Activated naive CD4-positive, alpha-beta T cell (primary cell): ENCODE measurements at places on chromosomes 2 and 18.

DNA sequence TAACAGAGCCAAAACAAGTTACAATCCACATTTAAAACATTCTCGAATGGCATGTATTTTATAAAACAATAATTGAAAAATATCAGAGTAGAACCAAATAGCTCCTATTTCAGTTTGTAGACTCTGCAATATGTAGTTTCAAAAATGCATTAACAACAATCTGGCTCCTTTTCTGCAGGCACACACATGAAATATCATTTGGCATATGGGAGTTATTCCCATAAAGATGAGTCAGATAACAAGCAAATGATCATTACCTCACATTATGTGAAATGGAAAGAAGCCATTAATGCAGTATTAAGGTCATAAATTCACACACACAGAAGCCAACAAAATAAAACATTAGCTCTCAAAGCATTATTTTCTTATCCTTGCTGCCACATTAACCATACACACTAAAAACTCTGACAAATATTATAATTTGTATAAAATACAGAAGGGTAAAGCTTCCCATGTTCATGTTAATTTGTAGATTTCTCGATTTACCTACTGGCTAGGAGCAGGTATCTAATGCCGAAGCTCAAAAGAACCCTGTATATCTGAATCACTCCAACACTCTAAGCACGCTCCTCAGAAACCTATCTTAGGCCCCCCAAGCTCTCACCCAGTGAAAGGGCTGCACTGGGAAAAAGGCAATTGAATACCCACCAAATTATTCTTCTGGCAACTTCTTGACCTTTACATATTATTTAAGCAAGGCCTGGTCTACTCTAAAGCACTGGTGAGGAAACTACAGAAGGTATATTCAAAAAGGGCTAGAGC is 13.8 kb downstream of the NBAS start:
- DNase-seq = no peak

DNA sequence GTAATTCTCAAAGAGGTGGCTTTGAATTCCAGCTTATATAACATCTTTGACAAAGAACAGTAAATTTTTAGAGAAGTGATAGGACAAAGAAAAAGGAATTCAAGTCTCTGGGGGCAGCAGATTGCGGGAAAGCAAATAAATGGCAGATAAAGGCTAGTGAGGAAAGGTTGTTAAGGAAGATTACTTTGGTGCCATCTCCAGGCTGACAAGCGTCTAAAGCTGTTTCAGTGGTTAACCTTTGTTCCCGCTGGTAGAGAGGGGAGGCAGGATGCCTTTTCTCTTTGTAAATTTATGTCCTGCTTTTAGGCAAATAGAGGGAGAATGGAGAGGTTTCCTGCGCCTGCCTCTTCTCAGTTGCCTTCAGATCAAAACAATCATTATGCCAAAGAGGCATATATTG is 431.2 kb upstream of the CHST9 start:
- no peak for DNase-seq

DNA sequence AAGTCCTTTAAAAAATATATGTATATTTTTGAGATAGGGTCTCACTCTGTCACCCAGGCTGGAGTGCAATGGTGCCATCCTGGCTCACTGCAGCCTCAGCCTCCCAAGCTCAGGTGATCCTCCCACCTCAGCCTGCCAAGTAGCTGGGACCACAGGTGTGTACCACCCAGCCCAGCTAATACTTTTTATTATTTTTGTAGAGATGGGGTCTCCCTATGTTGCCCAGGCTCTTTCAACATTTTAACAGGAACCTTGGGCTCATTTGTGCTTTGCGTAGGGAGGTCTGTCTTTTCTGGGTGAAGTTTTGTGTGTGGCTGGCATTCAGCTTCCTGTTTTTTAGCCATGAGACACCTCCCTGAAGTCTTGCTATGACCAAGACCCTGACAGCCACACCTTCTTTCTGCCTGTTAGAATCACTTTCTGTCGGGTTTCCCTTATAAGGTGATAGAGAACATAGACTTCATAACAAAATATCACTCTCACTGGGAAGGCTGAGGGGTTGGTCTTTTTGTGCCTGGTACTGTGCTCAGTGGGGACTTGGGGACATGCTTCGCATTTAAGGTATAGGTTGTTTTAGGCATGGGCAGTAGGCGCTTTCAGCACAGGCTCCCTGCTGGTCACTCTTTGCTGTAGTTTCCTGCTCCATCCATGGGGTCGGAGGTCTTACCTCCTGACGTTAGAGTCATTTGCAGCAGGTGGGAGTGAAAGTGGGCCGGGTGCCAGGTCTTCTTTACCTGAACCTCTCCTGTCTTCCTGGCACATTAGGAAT is 3.4 kb downstream of the RAB31 start:
- no peak for DNase-seq

- DNase-seq = no peak
Observed at GRCh38 chr2:110741491-110741980, 9.2 kb downstream of the ACOXL start.

GRCh38 chr2:112597537-112598322 is 13.3 kb downstream of the CHCHD5 start:
- no peak for DNase-seq

DNA sequence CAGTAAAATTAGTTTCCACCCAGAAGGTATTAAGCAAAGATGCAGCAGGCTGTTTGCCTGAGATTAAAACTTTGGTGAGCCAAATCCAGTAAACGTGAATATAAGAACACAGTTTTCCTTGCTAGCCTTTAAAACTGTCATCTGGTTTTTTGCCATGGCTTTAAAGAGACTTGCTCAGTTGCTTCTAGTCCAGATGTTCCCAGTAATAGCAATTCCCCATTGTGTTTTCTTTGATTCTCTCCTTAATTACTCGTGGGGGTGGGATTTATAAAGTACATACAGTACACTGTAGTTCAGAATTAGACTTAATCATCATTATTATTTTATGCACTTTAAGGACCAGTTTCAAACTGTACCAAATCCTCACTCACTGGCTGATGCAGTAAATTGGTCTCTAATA is 303.5 kb upstream of the ZNF804A start:
- DNase-seq = no peak

DNA sequence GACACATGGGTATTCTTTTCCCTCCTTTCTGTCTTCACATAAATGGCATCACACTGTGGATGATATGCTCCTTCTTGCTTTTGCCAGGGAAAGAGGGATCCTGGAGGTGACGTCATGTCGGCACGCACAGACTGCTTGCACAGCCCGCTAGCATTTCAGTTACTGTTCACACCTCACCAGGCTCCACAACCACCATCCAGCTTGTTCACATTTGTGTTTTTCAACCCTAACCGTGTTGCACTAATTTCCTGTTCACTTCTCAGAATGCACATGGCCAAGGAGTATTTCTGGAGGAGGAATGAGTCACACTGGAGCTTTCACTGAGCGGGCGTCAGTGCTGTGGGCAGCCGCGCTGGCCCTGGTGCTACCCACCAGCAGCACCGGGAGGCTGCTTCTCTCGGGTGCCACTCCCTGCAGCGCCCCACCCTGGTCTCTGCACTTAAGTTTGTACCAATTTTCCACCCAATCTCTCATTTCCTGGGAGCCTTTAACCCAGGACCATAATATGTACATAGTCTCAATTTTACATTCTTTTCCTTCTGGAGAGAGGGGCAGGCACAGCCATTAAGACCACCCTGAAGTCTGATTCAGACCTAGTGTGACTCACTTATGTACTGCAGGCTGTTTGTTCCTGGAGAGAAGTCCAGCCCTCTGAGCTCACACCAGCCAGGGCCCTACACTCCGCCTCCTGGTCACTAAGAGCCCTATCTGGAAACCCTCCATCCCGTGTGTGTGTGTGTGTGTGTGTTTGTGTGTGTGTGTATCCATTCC is 65.1 kb downstream of the MBP start:
- DNase-seq = peak; percentile 45

DNA sequence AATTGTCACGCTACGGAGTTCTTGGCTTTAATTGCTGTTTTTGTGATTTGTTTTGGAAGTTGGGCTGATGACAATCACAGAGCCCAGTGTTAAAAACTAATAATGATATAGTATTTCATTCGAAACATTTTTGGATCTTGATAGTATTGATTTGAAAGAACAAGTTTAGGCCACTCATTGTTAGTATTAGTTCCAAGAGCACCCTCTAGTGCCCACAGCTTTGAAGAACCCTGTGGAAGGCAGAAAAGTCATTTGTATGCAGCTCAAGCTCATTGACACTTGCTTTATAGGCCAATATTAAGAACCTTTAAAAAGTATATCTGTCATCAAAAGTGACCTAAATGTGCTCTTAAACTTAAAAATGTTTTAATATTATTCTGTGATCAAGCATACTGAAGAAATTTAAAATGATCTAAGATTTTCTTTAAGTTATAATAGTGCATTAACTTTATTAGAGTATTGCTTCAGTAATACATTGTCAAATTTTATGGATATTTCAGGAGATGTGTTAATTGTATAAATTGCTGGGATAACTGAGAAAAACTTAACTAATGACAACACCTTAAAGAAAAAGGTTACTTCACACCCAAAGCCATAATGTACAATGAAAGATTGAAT is 191.0 kb downstream of the GRB14 start:
- no peak for DNase-seq

DNA sequence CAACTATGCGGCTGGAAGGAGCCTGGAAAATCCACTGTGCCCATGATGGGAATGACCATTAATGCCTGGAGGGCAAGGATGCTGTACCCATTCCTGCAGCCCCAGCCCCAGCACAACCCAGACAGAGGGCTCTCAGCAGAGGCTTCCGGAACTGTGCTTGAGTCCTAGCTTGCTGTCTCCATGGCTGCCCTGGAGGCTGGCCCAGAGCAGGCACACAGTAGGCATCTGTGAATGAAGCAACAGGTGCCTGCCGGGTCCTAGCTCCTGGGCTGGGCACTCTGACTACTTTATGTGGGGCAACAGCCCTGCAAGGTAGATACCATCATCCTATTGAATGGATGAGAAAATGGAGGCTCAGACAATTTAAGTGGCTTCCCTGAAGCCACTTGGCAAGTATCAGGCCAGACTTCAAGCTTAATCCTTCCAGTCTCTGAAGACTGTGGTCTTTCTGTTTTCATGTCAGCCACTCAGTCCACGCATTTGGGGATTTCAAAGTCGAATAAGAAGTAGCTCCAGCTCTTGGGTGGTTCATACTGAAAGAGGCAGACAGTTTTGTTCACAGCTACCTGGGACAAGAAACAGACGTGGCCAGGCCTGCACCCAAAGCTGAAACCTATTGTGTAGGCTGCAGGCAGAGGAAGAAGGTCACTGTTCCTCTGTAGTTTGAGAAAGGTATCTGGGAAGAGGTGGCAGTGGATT is 237.5 kb downstream of the ZBTB7C start:
- no peak for DNase-seq

GRCh38 chr2:111634050-111634794 is 249.8 kb downstream of the ANAPC1 start:
- no peak for DNase-seq

DNA sequence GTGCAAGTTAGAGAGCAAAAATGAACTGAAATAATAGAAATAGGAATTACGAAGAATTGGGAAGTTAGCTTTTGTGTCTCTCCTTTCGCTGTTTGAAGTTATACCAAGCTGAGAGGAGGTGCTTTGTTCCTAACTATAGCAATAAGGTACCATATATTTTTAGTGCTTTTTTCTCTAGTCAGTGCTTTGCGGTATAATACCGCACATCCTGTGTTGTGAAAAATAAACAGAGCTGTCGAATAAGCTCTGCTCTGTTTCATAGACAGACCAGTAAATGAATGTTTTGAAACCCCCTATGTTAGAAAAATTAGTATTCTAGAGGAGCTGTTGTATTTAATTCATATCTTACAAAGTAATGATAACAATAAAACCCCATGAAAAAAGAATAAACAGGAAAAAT is 130.8 kb downstream of the MAP4K4 start:
- no peak for DNase-seq

- DNase-seq = no peak
Observed at GRCh38 chr18:470661-471501, 29.6 kb downstream of the COLEC12 start.

- no peak for DNase-seq
Observed at GRCh38 chr2:88673363-88673762, 18.1 kb upstream of the RPIA start.
